ENCODE measurements at places on chromosomes 2 and 18.

DNA sequence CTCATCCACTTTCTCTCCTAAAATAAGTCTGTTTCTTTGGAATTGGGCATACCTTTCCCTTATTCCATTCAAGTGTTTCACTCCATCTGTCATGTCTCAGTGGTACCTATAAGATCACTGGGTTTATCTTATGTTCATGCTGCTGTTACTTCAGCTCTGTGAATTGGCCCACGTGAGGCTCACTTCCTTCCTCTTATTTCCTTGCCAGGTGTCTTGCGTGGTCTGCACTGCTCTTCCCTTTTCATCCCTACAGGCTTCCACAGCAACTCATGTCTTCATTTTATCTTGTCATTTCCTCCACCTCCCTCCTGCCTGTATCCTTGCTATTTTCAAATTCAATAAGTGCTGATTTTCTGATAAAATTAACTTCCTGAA lies 159.1 kb upstream of the ALPP start:
- DNase-seq = no peak

DNA sequence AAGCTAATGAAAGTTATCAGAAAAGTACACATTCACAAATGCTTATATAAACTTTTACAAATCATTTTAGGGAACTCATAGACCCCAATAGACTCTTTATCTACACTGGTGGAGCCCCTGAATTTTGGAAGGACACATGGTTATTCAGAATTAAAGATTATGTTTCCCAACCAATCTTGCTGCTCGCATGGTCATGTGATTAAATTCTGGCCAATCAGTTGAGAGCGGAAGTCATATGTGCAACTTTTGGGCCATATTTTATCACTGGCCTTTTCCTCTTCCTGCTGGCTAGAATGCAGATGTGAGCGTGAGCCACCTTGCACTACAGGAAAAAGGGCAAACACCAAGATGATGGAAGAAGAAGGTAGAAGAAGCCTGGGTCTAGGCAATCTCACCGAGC lies 19.8 kb downstream of the THOC1 start:
- DNase-seq = no peak

- no peak for DNase-seq
These were observed 57.1 kb downstream of the EMX1 start for GRCh38 chr2:72974436-72974754.

GRCh38 chr2:126804347-126804746 lies 94.3 kb upstream of the TEX51 start:
- DNase-seq = no peak

DNA sequence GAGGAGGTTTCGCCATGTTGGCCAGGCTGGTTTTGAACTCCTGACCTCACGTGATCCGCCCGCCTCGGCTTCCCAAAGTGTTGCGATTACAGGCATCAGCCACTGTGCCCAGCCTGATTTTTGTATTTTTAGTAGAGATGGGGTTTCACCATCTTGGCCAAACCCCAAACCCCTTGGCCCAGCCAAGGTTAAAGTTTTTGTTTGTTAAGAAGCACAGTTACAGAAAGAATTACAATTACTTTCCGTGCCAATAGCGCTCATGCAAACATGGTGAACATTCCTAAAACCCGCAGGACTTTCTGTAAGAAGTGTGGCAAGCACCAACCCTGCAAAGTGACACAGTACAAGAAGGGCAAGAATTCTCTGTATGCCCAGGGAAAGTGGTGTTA lies 26.1 kb downstream of the ITSN2 start:
- no peak for DNase-seq

GRCh38 chr18:7237673-7238272 lies 6.9 kb downstream of the LRRC30 start:
- no peak for DNase-seq

GRCh38 chr18:79026491-79026890 lies 42.7 kb upstream of the ATP9B start:
- no peak for DNase-seq
